ENCODE measurements at places on chromosomes 2 and 18. TPM values are rescaled to one million over a fixed set of nuclear protein-coding genes. Genes with fewer than 3 reads are reported as not detected.

Gene CCDC178
- total RNA-seq = 2.9 TPM

Gene APOB
- total RNA-seq = 0.82 TPM

Gene UGT1A10
- not detected for total RNA-seq

Gene SLC4A5
- total RNA-seq = 8.4 TPM
